ENCODE measurements at places on chromosomes 12 and 14. TPM values are rescaled to one million over a fixed set of nuclear protein-coding genes. Genes with fewer than 3 reads are reported as not detected.

LBHD2 gene
- not detected for total RNA-seq

LRP1-AS gene
- not detected for total RNA-seq

CALCOCO1 gene
- 163 TPM for total RNA-seq

NDRG2 gene
- 0.22 TPM for total RNA-seq

CLEC2B gene
- 0.78 TPM for total RNA-seq

COX8C gene
- not detected for total RNA-seq

ZFHX2 gene
- 0.32 TPM for total RNA-seq

SERPINA1 gene
- total RNA-seq: 15.8 TPM

PLEKHA5 gene
- total RNA-seq: 25.5 TPM

KIF26A gene
- total RNA-seq: 0.78 TPM

GDF11 gene
- total RNA-seq: 3.7 TPM

TAS2R14 gene
- 9.1 TPM for total RNA-seq

TIMM9 gene
- total RNA-seq: 43.5 TPM

GLI1 gene
- 0.26 TPM for total RNA-seq

NTN4 gene
- total RNA-seq: 160 TPM

NRDE2 gene
- 13.7 TPM for total RNA-seq

SERPINA6 gene
- not detected for total RNA-seq

SYCP3 gene
- total RNA-seq: 0.52 TPM

KCNJ8 gene
- 0.22 TPM for total RNA-seq

AQP2 gene
- not detected for total RNA-seq

PLEKHD1 gene
- total RNA-seq: under 0.01 TPM

CCDC175 gene
- not detected for total RNA-seq

PGF gene
- 30.1 TPM for total RNA-seq

CNTN1 gene
- total RNA-seq: not detected

CRACR2A gene
- 3.6 TPM for total RNA-seq

DCN gene
- total RNA-seq: 6,491 TPM

OR6C2 gene
- total RNA-seq: not detected

GDF3 gene
- not detected for total RNA-seq

TAS2R43 gene
- not detected for total RNA-seq

IL31 gene
- total RNA-seq: not detected

KCNK13 gene
- not detected for total RNA-seq

RPL10L gene
- not detected for total RNA-seq

SOAT2 gene
- total RNA-seq: 0.11 TPM

All from articular chondrocyte of knee joint (primary cell).